ENCODE measurements at places on chromosomes 3 and 15. TPM values are rescaled to one million over a fixed set of nuclear protein-coding genes. Genes with fewer than 3 reads are reported as not detected.

PLXNB1 gene
- polyA plus RNA-seq = 38.1 TPM

MTHFS gene
- polyA plus RNA-seq = 175 TPM

CMTM7 gene
- polyA plus RNA-seq = 4.0 TPM

ISG20 gene
- 14.1 TPM for polyA plus RNA-seq

HCN4 gene
- polyA plus RNA-seq = not detected

PARP15 gene
- 0.28 TPM for polyA plus RNA-seq

RTP4 gene
- polyA plus RNA-seq = 3.4 TPM

CD200R1 gene
- 0.40 TPM for polyA plus RNA-seq

SH3GL3 gene
- polyA plus RNA-seq = not detected

MKRN2OS gene
- 0.17 TPM for polyA plus RNA-seq

ALDH1A2 gene
- 14.5 TPM for polyA plus RNA-seq

GOLGA6L7 gene
- not detected for polyA plus RNA-seq

ISLR gene
- 3.9 TPM for polyA plus RNA-seq

KBTBD8 gene
- polyA plus RNA-seq = 0.68 TPM

RETNLB gene
- not detected for polyA plus RNA-seq

SPTSSB gene
- 0.02 TPM for polyA plus RNA-seq

SPESP1 gene
- 3.2 TPM for polyA plus RNA-seq

DOCK3 gene
- 0.01 TPM for polyA plus RNA-seq

TFRC gene
- 19.1 TPM for polyA plus RNA-seq

VIPR1 gene
- polyA plus RNA-seq = 15.1 TPM

PAQR9 gene
- polyA plus RNA-seq = 3.6 TPM

POLR2H gene
- polyA plus RNA-seq = 43.9 TPM

MGLL gene
- 72.9 TPM for polyA plus RNA-seq

CACNA2D3 gene
- polyA plus RNA-seq = not detected

COL6A5 gene
- polyA plus RNA-seq = not detected

GOLGA8R gene
- polyA plus RNA-seq = 0.39 TPM

IL16 gene
- 1.9 TPM for polyA plus RNA-seq

STAC gene
- 0.28 TPM for polyA plus RNA-seq

ZMYND10 gene
- polyA plus RNA-seq = 0.31 TPM

PLA1A gene
- 35.4 TPM for polyA plus RNA-seq

SLC38A3 gene
- polyA plus RNA-seq = 114 TPM

BAHD1 gene
- polyA plus RNA-seq = 1.8 TPM

PLCB2 gene
- 2.1 TPM for polyA plus RNA-seq

RPP25 gene
- polyA plus RNA-seq = 3.3 TPM

OR5K1 gene
- not detected for polyA plus RNA-seq

PRR23C gene
- polyA plus RNA-seq = not detected

CORO2B gene
- 0.54 TPM for polyA plus RNA-seq

LRRC57 gene
- polyA plus RNA-seq = 2.7 TPM

KBTBD13 gene
- not detected for polyA plus RNA-seq

SLC15A2 gene
- polyA plus RNA-seq = 0.20 TPM

ARF4 gene
- 143 TPM for polyA plus RNA-seq

ECE2 gene
- not detected for polyA plus RNA-seq

SKOR1 gene
- 0.02 TPM for polyA plus RNA-seq

EPB42 gene
- polyA plus RNA-seq = not detected

HDAC11 gene
- polyA plus RNA-seq = 2.5 TPM

TMEM40 gene
- 0.57 TPM for polyA plus RNA-seq

CPA3 gene
- polyA plus RNA-seq = not detected

ARGFX gene
- not detected for polyA plus RNA-seq

GPR62 gene
- 0.07 TPM for polyA plus RNA-seq

TRH gene
- not detected for polyA plus RNA-seq

CCR2 gene
- 1.5 TPM for polyA plus RNA-seq

FGD5 gene
- polyA plus RNA-seq = 2.0 TPM

VILL gene
- 1.1 TPM for polyA plus RNA-seq

CTXND1 gene
- 2.9 TPM for polyA plus RNA-seq

Data from liver (tissue), 10 donors.